ENCODE measurements at places on chromosomes 2 and 18.

GRCh38 chr18:62991389-62991788 lies 276.0 kb downstream of the PHLPP1 start:
- no peak for DNase-seq

DNA sequence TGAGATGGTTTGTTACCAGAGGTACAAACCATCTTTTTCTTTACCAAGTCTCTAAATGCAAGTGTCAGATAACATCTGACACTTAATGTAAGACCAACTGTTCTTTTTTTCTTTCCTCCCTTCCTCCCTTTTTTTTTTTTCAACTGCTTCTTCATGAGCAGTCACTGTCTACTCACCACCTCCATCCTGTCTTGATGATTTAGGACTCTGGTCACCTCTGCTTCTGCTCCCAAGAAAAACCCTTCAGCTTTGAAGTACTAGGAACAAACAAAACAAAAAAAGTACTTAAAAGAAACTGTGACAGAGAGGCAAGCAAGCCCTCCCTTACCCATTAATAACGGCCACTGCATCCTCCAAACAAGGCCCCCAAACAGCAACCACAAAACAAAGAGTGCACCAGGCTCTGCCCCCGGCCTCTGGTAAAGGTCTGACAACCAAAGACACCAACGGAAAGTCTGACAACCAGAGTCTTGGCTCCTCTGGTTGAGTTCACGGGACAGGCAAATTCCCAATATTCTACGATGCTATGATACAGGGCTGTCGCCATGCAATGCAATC lies 141.0 kb downstream of the ARL4C start:
- no peak for DNase-seq

GRCh38 chr18:52433797-52434196 lies 93.8 kb downstream of the DCC start:
- no peak for DNase-seq

DNA sequence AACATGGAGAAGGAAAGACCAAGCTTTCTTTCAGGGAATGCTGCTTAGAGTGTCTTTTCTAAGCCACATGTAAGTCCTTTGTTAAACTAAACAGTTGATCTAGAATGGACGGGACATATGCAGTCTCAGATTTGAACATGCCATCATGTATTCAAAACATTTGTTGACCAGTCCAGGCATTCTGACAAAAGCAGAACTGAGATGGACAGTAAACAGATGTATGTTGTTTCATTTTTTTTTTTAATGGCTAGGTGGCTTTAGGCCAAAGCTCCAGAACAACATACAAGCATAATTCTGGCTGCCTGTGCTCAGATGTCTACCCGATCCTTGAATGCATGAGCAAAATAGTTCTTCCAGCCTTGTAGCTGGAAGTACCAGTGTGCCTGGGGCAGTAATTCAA lies 1211.4 kb upstream of the FAM98A start:
- DNase-seq = no peak

GRCh38 chr2:46650556-46651001 lies 171.2 kb downstream of the TMEM247 start:
- peak; percentile 61 for DNase-seq

GRCh38 chr2:14232217-14232616 lies 400.3 kb upstream of the LRATD1 start:
- DNase-seq = no peak

- no peak for DNase-seq
These were observed 579 bp downstream of the LOXL3 start for GRCh38 chr2:74552914-74553811.

Measured in NCI-H1092 treated with DMSO at 0.1 percent for 48 hours (cell line).